Activated CD8-positive, alpha-beta memory T cell treated with anti-CD3 and anti-CD28 coated beads for 48 hours (primary cell): ENCODE measurements at places on chromosomes 3 and 15.

GRCh38 chr3:37872413-37873160 lies 10.9 kb downstream of the CTDSPL start:
- no peak for DNase-seq

DNA sequence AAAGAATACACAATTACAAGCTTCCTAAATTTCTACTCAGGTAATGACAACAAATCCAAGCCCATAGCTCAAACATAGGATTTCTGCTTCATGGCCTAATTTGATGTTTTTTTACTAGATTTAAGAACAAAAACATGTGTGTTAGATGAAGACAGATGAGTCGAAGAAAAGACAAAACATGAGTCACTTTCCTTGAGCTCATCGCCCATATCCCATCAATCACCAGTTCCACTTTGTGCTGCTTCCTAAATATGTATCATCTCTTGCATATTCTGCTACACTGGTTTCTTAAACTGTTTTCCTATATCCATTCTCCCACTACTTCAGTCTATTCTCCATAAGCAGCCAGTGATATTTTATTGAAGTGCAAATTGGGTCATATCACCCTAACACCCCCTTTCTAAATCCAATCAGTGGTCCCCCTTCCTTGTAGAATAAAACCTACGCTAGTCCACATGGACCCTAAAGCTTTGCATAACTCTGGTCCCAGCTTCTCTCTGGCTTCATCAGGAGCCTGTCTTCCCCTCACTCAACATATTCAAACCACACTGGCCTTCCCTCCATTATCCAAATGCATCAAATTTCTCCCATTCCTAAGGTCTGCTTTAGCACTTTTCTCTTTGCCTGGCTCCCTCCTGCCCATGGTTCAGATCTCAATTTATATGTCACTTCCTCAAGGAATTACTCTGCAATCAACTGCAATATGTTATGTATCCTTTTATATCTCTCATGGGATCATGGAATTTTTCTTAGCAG lies 1033.9 kb downstream of the FHIT start:
- DNase-seq, result no peak

DNA sequence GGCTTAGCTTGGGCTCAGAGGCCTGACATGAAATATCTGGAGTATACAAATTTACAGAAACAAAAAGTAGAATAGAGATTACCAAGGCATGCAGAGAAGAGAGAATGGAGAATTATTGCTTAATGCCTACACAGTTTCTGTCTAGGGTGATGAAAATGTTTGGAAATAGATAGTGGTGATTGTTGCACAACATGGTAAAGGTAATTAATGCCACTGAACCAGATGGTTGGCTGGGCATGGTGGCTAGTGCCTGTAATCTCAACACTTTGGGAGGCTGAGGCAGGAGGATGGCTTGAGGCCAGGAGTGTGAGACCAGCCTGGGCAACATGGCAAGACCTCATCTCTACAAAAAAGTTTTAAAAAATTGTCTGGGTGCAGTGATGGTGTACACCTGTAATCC lies 46.6 kb upstream of the OSBPL11 start:
- DNase-seq, result no peak

DNA sequence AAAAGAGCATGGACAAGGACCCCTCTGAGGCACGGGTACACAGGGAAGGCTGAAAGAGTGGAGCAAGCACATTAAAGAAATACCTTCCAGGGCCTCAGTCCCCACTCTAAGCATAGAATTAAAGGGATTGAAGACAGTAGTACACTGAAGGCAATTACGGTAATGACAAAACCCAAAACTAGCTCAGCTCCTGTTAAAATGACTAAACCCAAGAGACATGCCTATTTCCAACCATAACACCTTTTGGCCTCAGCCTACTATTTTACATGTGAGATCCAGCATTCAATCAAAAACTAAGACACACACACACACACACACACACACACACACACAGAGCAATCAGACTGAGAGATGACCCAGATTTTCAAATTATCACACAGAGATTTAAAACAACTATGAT lies 19.8 kb downstream of the MAP4 start:
- DNase-seq, result no peak

GRCh38 chr3:196533260-196533681 lies 18.1 kb upstream of the SMCO1 start:
- DNase-seq, result no peak

DNA sequence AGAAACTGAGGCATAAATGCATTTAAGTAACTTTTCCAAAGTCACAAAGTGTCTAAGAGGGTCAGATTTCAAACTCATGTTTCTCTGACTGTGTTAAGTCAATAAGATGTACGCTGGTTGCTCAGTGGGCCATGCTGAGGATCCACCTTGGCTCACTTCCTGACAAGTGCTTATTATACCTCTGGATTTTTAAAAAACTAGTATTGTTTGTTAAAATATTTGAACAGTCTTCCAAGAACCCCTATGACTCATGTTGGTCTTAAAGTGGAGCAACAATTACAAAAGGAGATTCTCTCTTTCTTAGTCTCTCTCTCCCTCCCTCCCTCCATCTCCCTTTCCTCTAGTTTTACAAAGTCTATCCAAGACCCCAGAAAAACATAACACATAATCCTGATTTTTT lies 1050.2 kb downstream of the AGBL1 start:
- DNase-seq, result no peak

GRCh38 chr15:34223904-34224596 lies 766 bp upstream of the EMC4 start:
- DNase-seq, result no peak
